ENCODE measurements at places on chromosomes 7 and 10. TPM values are rescaled to one million over a fixed set of nuclear protein-coding genes. Genes with fewer than 3 reads are reported as not detected.
A peak's percentile ranks its signal among the peaks of the same experiment; 100 is the strongest.

- no peak for DNase-seq
- no peak overlapping the region for H3K27ac ChIP-seq
- H3K4me3 ChIP-seq, result no peak overlapping the region
- H3K27me3 ChIP-seq, result peaks cover 2% of the 10 kb centered on the region
- no peaks in the 10 kb centered on the region for H3K36me3 ChIP-seq
Observed at GRCh38 chr10:116866987-116867595, 17.8 kb downstream of the ENO4 start.

DNA sequence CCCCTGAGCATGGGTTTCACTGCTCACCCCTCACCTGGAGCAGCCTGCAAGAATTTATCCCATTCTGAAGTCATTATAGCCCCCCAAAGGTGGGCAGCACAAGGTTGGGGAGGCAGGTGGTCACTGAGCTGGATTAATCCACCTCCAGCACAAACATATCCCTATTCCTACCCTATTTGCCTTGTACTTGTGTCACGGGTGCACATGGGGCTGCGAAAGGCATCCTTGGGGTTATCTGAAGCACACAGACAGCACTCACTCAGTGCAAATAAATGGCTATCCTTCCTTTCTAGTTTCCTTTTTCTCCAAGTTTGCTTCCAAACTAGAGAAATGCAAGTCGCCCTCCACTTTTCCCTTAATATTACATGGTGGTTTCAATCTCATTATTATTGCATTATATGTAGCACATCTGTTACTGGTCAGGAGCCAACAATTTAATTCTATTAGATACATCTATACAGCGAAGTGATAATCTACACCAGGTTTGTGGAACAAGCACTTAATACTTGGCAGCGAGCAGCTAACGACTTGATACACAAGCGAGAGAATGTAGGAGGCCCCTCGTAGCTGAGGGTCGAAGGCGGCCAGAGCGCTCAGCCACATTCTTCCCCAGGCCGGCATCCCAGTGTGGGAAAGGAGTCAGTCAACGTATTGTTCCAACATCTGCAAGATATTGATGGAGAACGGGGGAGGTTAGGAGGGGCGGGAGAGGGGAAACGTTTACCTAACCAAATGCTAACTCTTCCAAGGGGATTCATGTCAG, 121.3 kb upstream of the HABP2 start:
- no peak overlapping the region for H3K4me3 ChIP-seq
- DNase-seq, result no peak
- H3K27ac ChIP-seq, result no peak overlapping the region
- H3K36me3 ChIP-seq, result no peaks in the 10 kb centered on the region
- no peaks in the 10 kb centered on the region for H3K27me3 ChIP-seq
- H3K4me1 ChIP-seq, result no peaks in the 10 kb centered on the region

DNA sequence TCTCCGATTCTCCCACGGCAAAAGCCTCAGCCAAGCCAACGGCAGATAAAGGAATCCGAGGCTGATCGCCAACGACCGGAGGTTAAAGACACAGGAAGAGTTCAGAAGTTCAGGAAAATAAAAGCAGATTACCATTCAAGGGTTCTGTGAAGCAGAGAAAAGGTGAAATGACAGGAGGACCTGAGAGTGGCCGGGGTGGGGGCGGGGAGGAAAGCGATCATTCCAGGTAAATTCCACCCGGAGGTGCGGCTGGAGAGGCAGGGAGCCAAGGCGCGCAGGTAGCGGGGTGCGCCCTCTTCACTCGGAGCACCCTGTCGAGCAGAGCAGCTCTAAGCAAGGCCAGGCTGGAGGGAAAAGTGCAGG, 35.3 kb upstream of the SEPHS1 start:
- H3K4me1 ChIP-seq, result peaks cover 9% of the 10 kb centered on the region
- no peak overlapping the region for H3K27ac ChIP-seq
- H3K36me3 ChIP-seq, result no peaks in the 10 kb centered on the region
- no peak for DNase-seq

DNA sequence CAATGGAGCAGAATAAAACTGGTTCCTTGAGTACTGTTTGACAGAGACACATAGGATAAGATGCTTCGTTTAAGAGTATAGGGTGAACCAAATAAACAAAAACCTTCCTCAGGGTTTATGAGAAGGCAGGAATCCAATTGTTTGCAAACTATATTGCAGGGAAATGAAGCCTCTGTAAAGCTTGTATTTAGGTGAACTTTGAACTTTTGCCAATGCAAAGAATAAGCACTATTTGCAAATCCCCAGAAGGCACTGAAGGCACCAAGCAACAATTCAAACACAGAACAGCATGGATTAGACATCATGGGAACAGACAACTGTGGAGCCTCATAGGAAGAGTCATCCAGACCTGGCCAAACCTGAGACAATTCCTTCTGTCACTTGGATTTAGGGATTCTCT, 47.1 kb upstream of the WASL start:
- no peaks in the 10 kb centered on the region for H3K36me3 ChIP-seq
- H3K4me3 ChIP-seq, result no peak overlapping the region
- DNase-seq, result no peak
- no peaks in the 10 kb centered on the region for H3K4me1 ChIP-seq
- H3K27ac ChIP-seq, result no peak overlapping the region
- H3K27me3 ChIP-seq, result no peaks in the 10 kb centered on the region

DNA sequence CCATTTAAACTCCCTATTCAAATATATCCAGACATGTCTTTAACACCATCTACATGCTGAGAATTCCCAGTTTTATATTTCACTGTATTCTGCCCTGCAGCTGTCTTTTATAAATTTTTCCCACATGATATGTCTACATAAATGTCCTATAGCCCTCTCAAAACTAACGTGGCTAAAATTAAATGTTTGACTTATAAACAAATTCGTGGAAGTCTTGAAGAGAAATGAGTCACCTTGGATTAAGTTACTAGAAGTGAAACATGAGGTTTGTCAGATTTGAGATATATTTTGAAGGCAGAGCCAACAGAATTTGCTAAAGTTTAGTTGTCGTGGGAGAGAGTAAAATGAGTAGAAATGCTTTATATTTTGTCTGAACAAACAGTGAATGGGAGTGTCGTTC, 386.9 kb upstream of the CNTNAP2 start:
- H3K36me3 ChIP-seq, result no peaks in the 10 kb centered on the region
- H3K27me3 ChIP-seq, result no peaks in the 10 kb centered on the region
- H3K4me1 ChIP-seq, result no peaks in the 10 kb centered on the region
- H3K27ac ChIP-seq, result no peak overlapping the region

DNA sequence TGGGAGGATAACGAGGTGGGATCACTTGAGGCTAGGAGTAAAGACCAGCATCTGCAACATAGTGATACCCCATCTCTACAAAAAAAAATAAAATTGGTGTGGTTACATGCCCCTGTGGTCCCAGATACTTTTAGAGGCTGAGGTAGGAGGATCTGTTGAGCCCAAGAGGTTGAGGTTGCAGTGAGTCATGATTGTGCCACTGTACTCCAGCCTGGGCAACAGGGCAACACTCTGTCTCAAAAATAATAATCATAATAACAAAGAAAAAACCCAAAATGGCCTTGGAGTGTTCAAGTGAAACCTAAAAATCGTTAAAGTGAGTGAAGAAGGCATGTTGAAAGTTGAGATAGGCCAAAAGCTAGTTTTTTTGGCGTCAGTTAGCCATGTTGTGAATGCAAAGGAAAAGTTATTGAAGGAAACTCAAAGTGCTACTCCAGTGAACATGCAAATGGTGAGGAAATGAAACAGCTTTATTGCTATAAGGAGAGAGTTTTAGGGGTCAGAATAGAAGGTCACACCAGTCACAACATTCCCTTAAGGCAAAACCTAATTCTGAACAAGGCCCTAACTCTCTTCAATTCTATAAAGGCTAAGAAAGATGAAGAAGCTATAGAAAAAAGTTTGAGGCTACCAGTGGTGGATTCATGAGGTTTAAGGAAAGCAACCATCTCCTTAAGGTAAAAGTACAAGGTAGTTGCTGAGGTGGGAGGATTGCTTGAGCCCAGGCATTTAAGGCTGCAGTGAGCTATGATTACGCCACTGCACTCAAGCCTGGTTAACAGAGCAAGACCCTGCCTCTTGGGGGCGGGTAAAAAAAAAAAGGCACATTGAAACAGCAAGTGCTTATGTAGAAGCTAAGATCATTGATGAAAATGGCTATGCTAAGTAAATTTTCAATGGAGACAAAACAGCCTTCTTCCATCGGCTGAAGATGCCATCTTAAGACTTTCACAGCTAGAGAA, 45.4 kb upstream of the STOX1 start:
- no peak overlapping the region for H3K4me3 ChIP-seq
- DNase-seq, result no peak
- H3K36me3 ChIP-seq, result peaks cover 36% of the 10 kb centered on the region
- H3K27ac ChIP-seq, result no peak overlapping the region

GRCh38 chr7:15556339-15557105, 5.3 kb downstream of the AGMO start:
- DNase-seq, result no peak
- H3K4me3 ChIP-seq, result no peak overlapping the region
- no peaks in the 10 kb centered on the region for H3K27me3 ChIP-seq
- no peaks in the 10 kb centered on the region for H3K36me3 ChIP-seq
- H3K4me1 ChIP-seq, result no peaks in the 10 kb centered on the region

- peaks cover 5% of the 10 kb centered on the region for H3K27me3 ChIP-seq
- H3K36me3 ChIP-seq, result no peaks in the 10 kb centered on the region
- H3K27ac ChIP-seq, result no peak overlapping the region
- no peak overlapping the region for H3K4me3 ChIP-seq
- no peaks in the 10 kb centered on the region for H3K4me1 ChIP-seq
- DNase-seq, result no peak
Observed at GRCh38 chr7:94250987-94251386, 143.7 kb upstream of the COL1A2 start.

- no peak overlapping the region for H3K27ac ChIP-seq
- H3K27me3 ChIP-seq, result peaks cover 41% of the 10 kb centered on the region
- peaks cover 7% of the 10 kb centered on the region for H3K4me1 ChIP-seq
- no peak overlapping the region for H3K4me3 ChIP-seq
- no peaks in the 10 kb centered on the region for H3K36me3 ChIP-seq
- no peak for DNase-seq
Observed at GRCh38 chr10:49115796-49116508, 630 bp upstream of the VSTM4 start.

DNA sequence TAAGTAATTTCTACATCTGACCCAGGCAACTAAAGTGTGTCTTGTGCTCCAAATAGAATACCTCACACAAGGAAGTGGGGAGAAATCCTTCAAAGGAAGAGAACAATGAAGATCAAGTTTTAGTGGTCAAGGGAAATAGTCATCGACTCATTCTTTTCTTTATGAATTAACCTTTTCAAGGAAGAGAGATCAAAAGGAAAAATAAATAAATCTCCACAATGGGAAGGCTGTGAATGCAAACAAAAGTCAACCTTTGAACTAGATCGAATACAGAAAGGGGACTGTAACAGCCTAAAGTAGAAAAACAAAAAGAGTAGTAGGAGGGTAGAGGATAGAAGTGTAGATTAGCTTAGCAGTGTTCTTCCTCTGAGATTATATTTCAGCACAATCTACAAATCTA, 274.6 kb upstream of the COBL start:
- no peak overlapping the region for H3K27ac ChIP-seq
- no peak overlapping the region for H3K4me3 ChIP-seq
- H3K4me1 ChIP-seq, result no peaks in the 10 kb centered on the region
- no peaks in the 10 kb centered on the region for H3K36me3 ChIP-seq
- H3K27me3 ChIP-seq, result no peaks in the 10 kb centered on the region

DNA sequence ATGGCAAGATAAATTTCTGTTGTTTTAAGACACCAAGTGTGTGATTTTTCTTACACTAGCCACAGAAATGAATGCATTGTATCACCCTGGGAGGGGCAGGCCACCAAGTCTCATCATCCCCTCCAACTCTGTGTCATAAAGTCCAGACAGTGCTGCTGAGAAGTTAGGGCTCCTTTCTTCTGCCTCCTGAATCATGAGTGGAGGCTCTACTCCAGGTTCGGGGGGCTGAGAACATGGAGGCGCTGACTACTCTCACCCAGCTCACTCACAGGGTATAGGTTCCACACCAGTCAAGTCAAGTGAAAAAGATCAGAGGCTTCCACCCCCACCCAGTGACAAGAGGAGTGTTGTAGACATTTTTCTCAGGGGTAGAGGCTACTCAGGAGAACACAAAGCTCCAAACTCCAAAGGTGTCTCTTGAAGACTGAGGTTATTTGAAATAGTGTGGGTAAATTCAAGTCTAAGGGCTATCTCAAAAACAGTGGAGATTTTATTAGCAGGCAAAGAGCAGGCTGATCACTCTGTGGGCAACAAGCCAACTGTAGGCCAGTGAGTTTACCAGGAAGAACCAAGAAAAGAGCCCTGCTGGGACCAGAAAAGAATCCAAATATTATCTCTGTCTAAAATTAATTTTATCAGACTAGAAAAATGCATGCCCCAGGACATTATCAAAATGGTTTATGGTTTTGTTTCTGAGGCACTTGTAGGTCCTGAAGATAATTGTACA, 118.6 kb upstream of the RET start:
- DNase-seq, result no peak
- peaks cover 6% of the 10 kb centered on the region for H3K27me3 ChIP-seq
- no peak overlapping the region for H3K4me3 ChIP-seq

GRCh38 chr10:11782793-11783557, 40.2 kb upstream of the PROSER2 start:
- H3K27me3 ChIP-seq, result peaks cover 10% of the 10 kb centered on the region
- no peaks in the 10 kb centered on the region for H3K36me3 ChIP-seq
- H3K4me1 ChIP-seq, result peaks cover 6% of the 10 kb centered on the region
- DNase-seq, result peak; percentile 8
- H3K4me3 ChIP-seq, result no peak overlapping the region

- no peak for DNase-seq
- H3K4me1 ChIP-seq, result peaks cover 14% of the 10 kb centered on the region
- peaks cover 4% of the 10 kb centered on the region for H3K27me3 ChIP-seq
- H3K36me3 ChIP-seq, result no peaks in the 10 kb centered on the region
- no peak overlapping the region for H3K27ac ChIP-seq
Observed at GRCh38 chr10:77266242-77266641, 371.4 kb downstream of the KCNMA1 start.

DNA sequence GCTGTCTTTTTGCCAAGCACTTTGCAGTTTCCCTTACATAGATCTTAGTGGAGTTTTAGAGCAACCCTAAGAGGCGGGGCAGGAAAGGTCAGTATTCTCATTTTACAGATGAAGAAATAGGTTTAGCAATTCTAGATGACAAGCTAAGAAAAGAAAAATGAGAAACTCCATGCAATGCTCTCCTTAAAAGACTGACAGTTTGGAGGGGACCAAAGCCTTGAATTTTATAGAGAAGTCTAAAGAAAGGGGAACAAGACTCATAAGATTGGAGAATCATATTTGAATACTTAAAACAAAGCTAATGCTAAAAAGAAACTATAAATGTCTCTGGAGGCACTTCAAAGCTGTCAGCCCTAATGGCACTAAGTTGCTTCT, 19.6 kb downstream of the CEP55 start:
- H3K27me3 ChIP-seq, result no peaks in the 10 kb centered on the region
- peaks cover 39% of the 10 kb centered on the region for H3K36me3 ChIP-seq
- H3K4me1 ChIP-seq, result no peaks in the 10 kb centered on the region
- H3K4me3 ChIP-seq, result no peak overlapping the region
- no peak overlapping the region for H3K27ac ChIP-seq

GRCh38 chr7:27193335-27194001, 6.4 kb downstream of the HOXA13 start:
- peaks cover 85% of the 10 kb centered on the region for H3K27me3 ChIP-seq
- H3K36me3 ChIP-seq, result no peaks in the 10 kb centered on the region
- no peaks in the 10 kb centered on the region for H3K4me1 ChIP-seq
- DNase-seq, result no peak

Gene TBX20
- total RNA-seq, result 0.15 TPM

Gene DRGX
- not detected for total RNA-seq

Gene PPP1R9A
- not detected for total RNA-seq

Gene HOXA7
- not detected for total RNA-seq

Gene GRM3
- total RNA-seq, result not detected

Gene EVX1
- not detected for total RNA-seq

Gene FGF8
- not detected for total RNA-seq

Gene TMEM273
- 16.2 TPM for total RNA-seq

Gene BTBD16
- total RNA-seq, result not detected

Gene LIPM
- not detected for total RNA-seq

Gene SKIDA1
- 0.05 TPM for total RNA-seq

Gene OR2A5
- total RNA-seq, result not detected
